ENCODE measurements at places on chromosomes 3 and 15.

- DNase-seq: no peak
Observed at GRCh38 chr3:52014613-52015012, 18.9 kb upstream of the RPL29 start.

- DNase-seq: peak; percentile 83
Observed at GRCh38 chr3:70360979-70361760, 48.7 kb upstream of the MDFIC2 start.

DNA sequence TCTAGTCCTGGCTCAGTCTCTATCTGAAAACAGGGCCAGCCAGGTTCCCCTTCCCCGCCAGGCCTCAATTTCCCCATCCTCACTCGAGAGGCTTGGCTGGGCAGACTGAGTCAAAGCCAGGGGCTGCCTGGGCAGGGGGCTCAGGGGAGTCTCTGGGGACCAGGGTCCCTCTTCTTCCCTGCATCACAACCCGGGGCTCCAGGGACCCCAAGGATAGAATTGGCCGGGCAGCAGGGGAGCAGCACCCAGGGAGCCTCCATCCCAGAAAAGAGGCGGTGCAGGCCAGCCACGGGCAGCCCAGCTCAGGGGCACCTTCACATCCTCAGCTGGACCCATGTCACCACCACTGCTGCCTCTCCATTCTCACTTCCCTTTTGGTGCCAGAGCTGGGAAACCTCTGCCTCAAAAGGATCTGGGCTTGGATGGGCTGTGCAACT, 13.3 kb upstream of the PLXND1 start:
- DNase-seq: no peak

- DNase-seq: peak; percentile 41
Observed at GRCh38 chr15:35705884-35706585, 160.1 kb upstream of the DPH6 start.

GRCh38 chr3:101964861-101965260, 115.5 kb downstream of the NFKBIZ start:
- DNase-seq: no peak

All from iris pigment epithelial cell (primary cell).